ENCODE measurements at places on chromosomes 2 and 18.

- DNase-seq = no peak
Measured at GRCh38 chr2:166773308-166773949, 114.9 kb upstream of the XIRP2 start.

GRCh38 chr2:104854498-104855220 is 744 bp downstream of the POU3F3 start:
- no peak for DNase-seq

- DNase-seq = peak; percentile 63
Measured at GRCh38 chr2:29443151-29443550, 327.9 kb downstream of the CLIP4 start.

GRCh38 chr18:3283908-3284307 is 22.0 kb downstream of the MYL12B start:
- DNase-seq = no peak

DNA sequence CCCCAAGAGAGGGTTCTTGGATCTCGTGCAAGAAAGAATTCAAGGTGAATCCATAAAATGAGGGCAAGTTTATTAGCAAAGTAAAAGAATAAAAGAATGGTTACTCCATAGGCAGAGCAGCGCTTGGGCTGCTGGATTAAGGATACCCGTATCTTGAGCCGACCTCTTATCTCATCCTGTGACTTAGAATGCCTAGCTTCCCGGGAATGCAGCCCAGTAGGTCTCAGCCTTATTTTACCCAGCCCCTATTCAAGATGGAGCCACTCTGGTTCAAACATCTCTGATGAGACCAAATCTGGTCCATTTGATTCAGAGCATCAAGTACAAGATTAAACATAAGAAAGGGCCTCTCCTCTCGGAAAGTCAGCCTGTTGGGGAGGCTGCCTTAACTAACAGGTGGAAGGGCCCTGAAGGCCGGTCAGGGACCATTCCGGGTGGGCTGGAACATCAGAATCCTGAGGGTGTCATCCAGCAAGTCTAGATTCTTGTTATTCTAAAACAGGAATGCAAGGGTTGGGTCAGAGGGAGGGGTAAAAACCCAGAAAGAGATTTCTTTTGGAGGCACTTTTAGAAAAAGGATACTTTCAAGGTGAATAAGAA is 5.8 kb downstream of the PSD4 start:
- no peak for DNase-seq

- no peak for DNase-seq
Measured at GRCh38 chr18:53789376-53790247, 434.9 kb downstream of the MBD2 start.

- DNase-seq = no peak
Measured at GRCh38 chr2:13676269-13676668, 956.2 kb upstream of the LRATD1 start.

- no peak for DNase-seq
Measured at GRCh38 chr18:47727409-47727808, 203.1 kb downstream of the SMAD2 start.

DNA sequence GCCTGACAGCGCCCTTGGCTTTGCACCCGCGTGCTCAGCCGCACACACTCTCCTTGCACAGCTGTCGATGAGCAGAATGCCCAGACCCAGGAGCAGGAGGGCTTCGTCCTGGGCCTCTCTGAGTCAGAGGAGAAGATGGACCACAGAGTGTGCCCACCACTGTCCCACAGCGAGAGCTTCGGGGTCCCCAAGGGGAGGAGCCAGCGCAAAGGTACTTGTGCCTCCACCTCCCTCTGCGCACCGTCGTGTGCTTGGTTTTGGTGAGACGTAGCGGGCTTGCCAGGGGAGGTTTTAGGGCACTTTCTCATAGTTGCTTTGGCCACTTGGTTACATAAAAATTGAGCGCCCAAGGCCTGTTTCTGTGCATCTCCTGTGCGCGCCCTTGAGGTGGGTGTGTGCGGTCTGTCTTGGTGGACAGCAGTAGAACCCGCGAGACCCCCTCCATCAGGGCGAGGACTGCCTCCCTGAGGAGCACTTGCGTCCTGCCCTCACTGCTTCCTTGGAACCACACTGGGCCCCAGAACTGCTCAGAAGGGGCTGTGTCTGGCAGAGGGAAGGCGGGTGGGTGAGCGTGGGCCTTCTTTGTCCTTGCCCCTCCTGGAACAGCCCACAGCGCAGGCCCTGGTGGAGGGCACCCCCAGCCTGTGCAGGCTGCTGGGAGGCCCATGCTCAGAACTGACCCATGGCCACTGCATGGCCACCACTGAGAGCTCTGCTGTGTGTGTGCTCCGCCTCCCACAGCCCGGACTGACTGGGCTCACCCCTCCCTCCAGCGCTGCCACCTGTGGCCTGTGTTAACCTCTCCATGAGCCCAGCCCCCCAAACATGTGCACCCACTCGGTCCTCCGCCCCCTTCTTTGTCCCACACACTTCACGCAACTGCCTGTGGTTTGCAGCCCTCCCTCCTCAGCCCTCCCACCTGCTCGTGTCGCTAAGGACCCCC is 95.9 kb downstream of the DGKD start:
- DNase-seq = no peak

- no peak for DNase-seq
Measured at GRCh38 chr18:48899558-48900174, 51.1 kb downstream of the SMAD7 start.

DNA sequence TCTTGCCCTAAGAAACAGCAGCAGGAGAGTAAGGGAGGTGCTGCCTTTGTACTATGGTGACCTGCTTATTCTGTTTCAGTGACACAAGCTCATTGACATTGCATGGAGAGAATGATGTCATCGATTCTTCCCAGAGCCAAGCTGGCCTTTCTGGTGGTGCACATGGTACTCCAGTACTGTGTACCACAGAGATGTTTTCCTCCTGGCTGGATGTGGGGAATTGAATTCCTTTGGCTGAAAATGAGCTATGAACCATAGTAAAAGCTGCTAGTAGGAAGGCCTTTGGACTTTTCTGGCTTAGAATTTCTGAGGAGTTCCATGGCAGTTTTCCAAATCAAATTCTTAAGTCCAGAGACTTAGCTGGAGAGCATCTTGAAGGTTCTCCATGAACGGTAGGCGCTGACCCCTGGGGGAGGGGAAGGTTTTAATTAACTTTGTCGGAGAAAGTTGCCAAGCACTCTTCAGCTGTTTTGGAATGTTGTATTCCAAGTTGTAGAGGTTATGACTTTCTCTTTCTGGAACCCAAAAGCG is 17.1 kb upstream of the B3GNT2 start:
- DNase-seq = no peak

DNA sequence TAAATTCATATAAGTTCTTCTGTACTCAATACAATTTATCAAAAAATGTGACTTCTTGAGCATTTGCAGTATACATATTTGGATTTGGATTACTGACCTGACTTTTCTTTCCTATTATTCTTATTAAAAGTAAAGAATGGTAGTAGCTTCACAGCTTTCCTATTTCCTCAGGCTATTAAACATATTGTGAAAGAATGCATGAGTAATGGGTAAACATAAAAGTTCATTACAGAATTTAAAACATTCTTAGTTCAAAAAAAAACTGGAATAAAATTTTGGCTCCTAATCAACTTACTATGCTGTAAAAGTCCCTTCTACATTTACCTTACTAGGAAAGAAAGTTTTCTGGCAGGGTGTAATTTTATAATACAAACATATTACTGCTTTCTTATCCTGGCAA is 27.3 kb upstream of the C2orf66 start:
- DNase-seq = no peak

- DNase-seq = no peak
Measured at GRCh38 chr2:126515471-126515870, 140.5 kb upstream of the GYPC start.

DNA sequence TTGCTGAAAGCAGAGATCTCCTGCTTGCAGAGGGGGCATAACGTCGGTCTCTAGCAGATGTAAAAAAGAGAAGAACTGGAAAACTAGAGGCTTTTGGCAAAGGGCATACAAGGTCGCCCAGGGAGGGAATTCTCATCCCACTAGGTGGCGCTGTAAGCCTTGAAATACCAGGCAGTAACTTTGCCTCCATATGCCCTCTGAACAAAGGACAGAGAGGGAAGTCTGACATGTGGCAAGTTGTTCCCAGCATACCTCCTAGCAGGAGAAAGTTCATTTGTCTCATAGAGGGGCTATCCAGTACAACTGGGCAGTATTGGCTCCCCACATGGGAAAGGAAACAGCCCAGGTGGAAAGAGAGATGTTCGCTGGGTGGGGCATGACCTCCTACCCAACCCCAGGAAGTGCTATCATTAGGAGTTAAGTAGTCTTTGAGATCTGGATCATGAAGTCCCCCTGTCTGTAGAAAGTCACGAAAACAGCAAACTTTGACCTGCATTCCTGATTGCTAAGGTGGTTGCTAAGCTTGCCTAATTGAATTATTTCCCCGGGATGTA is 39.9 kb downstream of the STK17B start:
- peak; percentile 10 for DNase-seq

GRCh38 chr2:159573846-159574606 is 42.3 kb downstream of the BAZ2B start:
- no peak for DNase-seq

DNA sequence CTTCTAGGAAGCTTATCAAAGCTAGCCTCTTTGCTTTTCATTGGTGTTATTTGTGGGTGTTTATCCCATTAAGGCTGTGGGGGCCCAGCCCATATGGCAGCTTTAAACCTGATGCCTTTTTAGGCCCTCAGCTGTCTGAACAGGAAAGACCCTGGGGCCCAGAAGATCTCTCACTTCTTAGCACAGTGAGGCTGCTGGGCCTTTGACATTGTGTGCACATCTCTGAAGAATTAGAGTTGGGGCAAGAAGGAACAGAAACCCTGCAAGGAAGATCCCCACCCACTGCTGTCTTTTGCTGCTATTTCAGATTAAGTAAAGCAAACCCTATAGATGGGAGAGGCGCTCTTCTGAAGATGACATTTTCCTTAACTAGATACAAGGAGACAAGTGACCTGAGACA is 250.0 kb downstream of the SMAD2 start:
- no peak for DNase-seq
